MM.1S (cell line): ENCODE measurements at places on chromosomes 2 and 18.

DNA sequence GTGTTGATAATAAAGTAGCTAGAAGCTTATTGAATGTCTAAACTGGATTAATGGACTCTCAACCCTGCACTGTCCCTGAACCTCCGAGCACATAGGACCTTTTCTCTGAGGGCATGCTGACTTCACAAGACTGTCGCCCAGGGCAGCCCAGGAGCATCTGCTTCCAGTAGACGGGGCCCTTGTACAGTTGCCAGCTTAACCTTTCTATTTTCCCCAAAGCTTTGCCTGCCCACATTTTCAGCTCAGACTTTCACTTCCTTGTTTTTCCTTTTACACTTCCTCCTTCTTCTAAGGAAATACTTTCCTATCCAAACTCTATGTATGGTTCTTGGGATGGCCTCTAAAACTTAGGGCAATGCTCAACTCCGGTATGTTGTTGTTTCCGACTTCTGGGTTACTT lies 1.3 kb downstream of the VWA3B start:
- no peaks in the 10 kb centered on the region for H3K36me3 ChIP-seq
- no peak for DNase-seq
- H3K27me3 ChIP-seq: no peaks in the 10 kb centered on the region; the same call in 1 of the 2 replicates
- H3K4me3 ChIP-seq: no peak overlapping the region
- H3K27ac ChIP-seq: no peak overlapping the region
- peaks cover 11% of the 10 kb centered on the region for H3K4me1 ChIP-seq

DNA sequence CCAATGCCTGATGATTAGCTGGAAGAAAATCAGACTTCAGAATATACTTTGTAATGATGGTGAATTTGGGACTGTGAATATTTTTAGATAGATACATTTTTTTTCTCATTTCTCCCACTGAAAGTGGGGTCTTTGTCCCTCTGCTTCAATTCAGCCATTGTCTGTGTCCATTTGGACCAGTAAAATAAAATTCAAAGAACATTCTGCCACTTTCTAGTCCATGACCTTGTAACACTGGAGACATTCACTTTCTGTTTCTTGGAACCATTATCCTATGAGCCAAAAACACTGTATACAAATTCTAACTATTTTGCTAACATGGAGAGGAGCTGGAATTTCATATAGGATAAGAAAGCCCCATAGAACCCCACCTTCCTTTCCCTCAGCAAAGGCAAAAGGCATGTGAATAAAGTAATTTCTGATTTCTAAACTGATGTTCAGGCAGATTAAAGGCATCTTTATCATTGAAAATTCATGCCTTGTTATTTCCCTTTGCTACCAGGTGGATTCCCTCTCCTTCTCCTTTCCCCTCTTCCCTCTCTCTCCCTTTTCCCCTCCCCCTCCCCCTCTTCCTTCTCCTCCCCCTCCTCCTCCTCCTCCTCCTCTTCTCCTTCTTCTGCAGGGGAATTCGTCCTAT lies 2010.4 kb upstream of the LRRTM1 start:
- H3K27me3 ChIP-seq: no peaks in the 10 kb centered on the region
- no peak for DNase-seq
- H3K4me1 ChIP-seq: no peaks in the 10 kb centered on the region
- H3K36me3 ChIP-seq: no peaks in the 10 kb centered on the region
- no peak overlapping the region for H3K4me3 ChIP-seq

DNA sequence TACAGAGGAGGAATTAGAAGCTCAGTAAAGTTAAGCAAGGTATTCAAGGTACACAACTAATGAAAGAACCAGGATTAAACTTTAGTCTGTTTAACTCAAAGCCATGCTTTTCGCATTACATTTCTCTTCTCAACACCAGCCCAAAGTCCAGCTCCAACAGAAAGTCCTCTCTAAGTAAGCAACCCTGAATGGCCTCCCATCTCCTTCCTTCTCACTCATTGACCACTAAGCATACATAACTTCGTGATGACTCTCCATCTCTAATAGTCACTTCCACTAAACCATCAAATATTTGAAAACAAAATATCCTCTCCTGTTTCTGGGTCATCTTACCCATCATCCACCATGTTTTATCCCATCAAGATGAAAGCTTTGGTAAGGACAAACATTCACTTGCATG lies 219.8 kb downstream of the RAD51AP2 start:
- peaks cover 11% of the 10 kb centered on the region for H3K4me1 ChIP-seq
- H3K27me3 ChIP-seq: no peaks in the 10 kb centered on the region
- H3K36me3 ChIP-seq: no peaks in the 10 kb centered on the region
- no peak overlapping the region for H3K4me3 ChIP-seq
- no peak overlapping the region for H3K27ac ChIP-seq
- DNase-seq: no peak

DNA sequence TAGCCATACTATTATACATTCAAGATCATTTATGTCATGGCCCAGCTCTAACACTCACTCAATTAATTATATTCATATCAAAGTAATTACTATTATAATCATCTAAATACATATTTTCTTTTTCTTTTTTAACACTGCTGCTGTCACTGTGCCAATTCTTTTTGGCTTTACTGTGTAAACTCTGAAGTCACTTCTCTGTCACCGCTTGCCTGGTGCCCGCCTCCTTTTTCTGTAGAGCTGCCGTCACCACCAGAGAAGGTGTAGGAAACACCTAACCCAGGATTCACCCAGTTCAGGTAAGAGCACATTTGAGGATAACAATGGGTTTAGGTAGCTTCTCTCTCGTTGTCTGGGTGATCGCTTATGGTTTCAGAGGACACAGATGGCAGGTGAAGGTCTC lies 93.3 kb downstream of the AOX1 start:
- no peaks in the 10 kb centered on the region for H3K36me3 ChIP-seq
- DNase-seq: no peak
- H3K4me1 ChIP-seq: no peaks in the 10 kb centered on the region
- H3K27me3 ChIP-seq: no peaks in the 10 kb centered on the region
- H3K4me3 ChIP-seq: no peak overlapping the region

- no peaks in the 10 kb centered on the region for H3K36me3 ChIP-seq
- no peak for DNase-seq
- H3K27me3 ChIP-seq: no peaks in the 10 kb centered on the region
- no peaks in the 10 kb centered on the region; the same call in 1 of the 2 replicates for H3K4me1 ChIP-seq
Measured at GRCh38 chr2:37866171-37866934, 58.7 kb upstream of the RMDN2 start.

- H3K4me3 ChIP-seq: no peak overlapping the region
- no peak overlapping the region for H3K27ac ChIP-seq
- no peaks in the 10 kb centered on the region for H3K4me1 ChIP-seq
- no peaks in the 10 kb centered on the region for H3K36me3 ChIP-seq
- no peak for DNase-seq
- H3K27me3 ChIP-seq: no peaks in the 10 kb centered on the region
Measured at GRCh38 chr2:206213514-206213845, 53.8 kb downstream of the EEF1B2 start.

DNA sequence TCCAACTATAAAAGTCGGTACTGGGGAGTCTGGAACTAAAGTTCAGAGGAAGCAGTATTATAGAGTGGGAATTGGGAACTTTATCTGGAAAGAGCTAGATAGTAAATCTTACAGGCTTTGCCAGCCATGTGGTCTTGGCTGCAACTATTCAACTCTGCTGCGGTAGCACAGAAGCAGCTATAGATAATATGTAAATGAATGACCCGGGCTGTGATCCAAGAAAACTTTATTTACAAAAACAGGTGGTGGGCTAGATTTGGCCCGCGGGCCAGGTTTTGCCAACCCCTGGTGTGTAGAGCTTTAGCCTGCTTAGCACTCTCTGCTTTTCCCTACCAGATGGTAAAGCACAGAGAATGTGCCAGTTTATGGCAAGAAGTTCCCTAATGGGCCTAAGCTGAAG lies 70.8 kb downstream of the TNP1 start:
- H3K27ac ChIP-seq: no peak overlapping the region
- no peaks in the 10 kb centered on the region for H3K36me3 ChIP-seq
- DNase-seq: no peak
- no peaks in the 10 kb centered on the region for H3K27me3 ChIP-seq
- H3K4me1 ChIP-seq: no peaks in the 10 kb centered on the region

- no peaks in the 10 kb centered on the region for H3K4me1 ChIP-seq
- no peak overlapping the region for H3K27ac ChIP-seq
- no peak for DNase-seq
- H3K4me3 ChIP-seq: no peak overlapping the region
- H3K27me3 ChIP-seq: no peaks in the 10 kb centered on the region
- H3K36me3 ChIP-seq: no peaks in the 10 kb centered on the region
Measured at GRCh38 chr2:236088368-236089057, 79.7 kb downstream of the GBX2 start.

GRCh38 chr2:68320118-68320641 lies 431 bp upstream of the CNRIP1 start:
- 0 out of 2 replicates have a peak, but pooled peaks cover 5% of the 10 kb centered on the region for H3K4me1 ChIP-seq
- no peak overlapping the region for H3K4me3 ChIP-seq
- no peaks in the 10 kb centered on the region for H3K36me3 ChIP-seq
- DNase-seq: no peak
- no peaks in the 10 kb centered on the region for H3K27me3 ChIP-seq

- H3K27me3 ChIP-seq: no peaks in the 10 kb centered on the region
- H3K36me3 ChIP-seq: no peaks in the 10 kb centered on the region
- DNase-seq: no peak
Measured at GRCh38 chr18:58578321-58578720, 50.6 kb downstream of the ALPK2 start.

GRCh38 chr2:224416656-224417360 lies 14.9 kb upstream of the FAM124B start:
- no peak overlapping the region for H3K27ac ChIP-seq
- H3K36me3 ChIP-seq: no peaks in the 10 kb centered on the region
- no peaks in the 10 kb centered on the region for H3K27me3 ChIP-seq
- no peaks in the 10 kb centered on the region for H3K4me1 ChIP-seq

DNA sequence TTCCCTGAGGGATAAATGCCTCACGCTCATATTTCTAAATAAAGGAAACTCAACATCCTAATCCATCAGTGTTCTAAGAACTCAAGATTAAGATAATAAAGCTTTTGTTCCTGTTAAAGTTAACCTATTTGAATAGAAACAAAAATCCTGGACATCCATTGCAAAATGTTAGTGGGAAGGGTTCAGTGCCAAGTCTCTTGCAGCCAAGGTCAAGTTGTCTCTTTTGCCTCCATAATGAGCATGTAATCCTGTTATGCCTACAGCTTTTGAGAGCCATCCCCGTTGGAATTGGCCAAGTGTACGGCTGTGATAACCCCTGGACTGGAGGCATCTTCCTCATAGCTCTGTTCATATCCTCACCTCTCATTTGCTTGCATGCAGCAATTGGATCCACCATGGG lies 51.3 kb upstream of the SLC14A1 start:
- DNase-seq: no peak
- no peak overlapping the region for H3K27ac ChIP-seq
- H3K4me1 ChIP-seq: peaks cover under 1% of the 10 kb centered on the region; the same call in 1 of the 2 replicates

- no peak for DNase-seq
- H3K27ac ChIP-seq: no peak overlapping the region
- H3K4me3 ChIP-seq: no peak overlapping the region
- no peaks in the 10 kb centered on the region for H3K4me1 ChIP-seq
Measured at GRCh38 chr18:11808001-11808855, 43.0 kb upstream of the CHMP1B start.

DNA sequence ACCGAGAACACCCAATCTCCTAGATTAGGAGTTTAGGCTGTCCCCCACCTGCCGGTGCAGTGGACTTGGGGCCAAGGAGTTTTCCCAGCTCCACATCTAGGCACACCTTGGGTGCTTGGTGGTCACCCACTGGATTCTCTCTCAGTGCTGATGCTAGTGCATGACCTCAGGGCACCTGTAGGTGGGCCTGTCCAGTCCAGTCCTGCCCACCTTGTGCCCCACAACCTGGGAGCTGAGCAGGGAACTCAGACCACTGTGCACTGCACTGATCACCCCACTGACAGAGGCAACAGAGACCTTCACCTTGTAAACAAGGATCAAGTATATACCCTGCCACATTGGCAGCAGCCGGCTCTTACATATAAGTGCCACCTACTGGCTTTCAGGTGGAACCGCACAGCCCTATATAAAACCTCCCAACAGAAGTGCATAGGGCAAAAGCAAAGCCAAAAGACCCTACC lies 12.7 kb upstream of the CDH19 start:
- H3K4me3 ChIP-seq: no peak overlapping the region
- peak; percentile 24 for DNase-seq
- no peaks in the 10 kb centered on the region for H3K27me3 ChIP-seq
- no peak overlapping the region for H3K27ac ChIP-seq
- no peaks in the 10 kb centered on the region for H3K4me1 ChIP-seq

DNA sequence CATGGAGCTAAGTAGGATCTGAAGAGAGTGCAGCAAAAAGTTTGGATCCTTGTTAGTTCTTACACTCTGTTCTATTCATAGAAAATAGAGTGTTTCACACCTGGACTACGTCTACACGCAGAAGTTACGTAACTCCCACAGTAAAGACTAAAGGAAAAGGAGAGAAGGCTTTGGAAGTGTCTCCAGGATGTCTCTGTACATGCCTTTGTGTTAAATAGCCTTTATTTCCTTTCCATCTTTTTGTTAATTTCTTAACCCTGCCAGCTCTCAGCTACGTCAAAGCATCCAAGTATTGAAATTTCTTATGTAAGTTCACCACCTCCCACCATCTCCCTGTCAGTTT lies 8.4 kb downstream of the DTNB start:
- no peaks in the 10 kb centered on the region for H3K36me3 ChIP-seq
- no peak overlapping the region for H3K27ac ChIP-seq
- no peak for DNase-seq
- no peaks in the 10 kb centered on the region for H3K27me3 ChIP-seq
- no peaks in the 10 kb centered on the region for H3K4me1 ChIP-seq
- H3K4me3 ChIP-seq: no peak overlapping the region

- no peaks in the 10 kb centered on the region for H3K4me1 ChIP-seq
- no peaks in the 10 kb centered on the region for H3K27me3 ChIP-seq
- no peak overlapping the region for H3K4me3 ChIP-seq
- no peak overlapping the region for H3K27ac ChIP-seq
Measured at GRCh38 chr18:38695559-38696280, 1130.1 kb upstream of the CELF4 start.

DNA sequence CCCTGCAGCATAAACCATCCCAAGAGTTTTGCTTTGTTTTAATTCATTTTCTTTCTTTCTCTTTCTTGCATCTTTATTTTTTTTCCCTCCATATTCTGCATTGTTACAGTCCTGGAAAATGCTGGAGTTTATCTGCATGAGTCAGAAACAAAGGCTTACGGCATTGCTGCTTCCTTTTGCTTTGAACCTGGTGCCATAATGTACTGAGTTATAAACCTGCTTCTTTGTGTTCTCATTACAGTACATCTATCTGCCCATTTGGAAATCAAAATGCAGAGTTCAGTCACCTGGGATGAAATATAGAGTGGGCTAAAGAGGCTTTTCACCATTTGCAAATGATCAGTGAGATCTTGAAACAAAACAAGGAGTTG lies 1009.2 kb upstream of the FANCL start:
- H3K36me3 ChIP-seq: no peaks in the 10 kb centered on the region

DNA sequence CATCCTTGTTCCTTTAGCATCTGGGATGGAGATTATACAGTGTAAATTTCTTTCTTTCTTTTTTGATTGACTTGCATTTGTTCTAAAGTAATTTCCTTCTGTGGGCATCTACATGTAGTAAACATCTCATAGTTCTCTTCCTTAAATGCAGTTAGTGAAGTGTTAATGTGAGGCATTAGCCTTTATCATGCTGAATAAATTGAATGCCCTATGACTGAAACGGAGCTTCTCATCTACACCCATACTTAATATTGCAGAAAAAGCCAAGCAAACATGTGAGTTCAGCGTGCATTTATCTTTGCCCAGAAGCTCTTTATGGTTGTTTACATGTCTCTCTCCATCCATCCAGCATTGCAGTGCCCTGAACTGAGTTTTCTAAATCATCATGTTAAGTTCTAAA lies 58.3 kb downstream of the LYPD1 start:
- no peaks in the 10 kb centered on the region for H3K27me3 ChIP-seq
- no peaks in the 10 kb centered on the region for H3K36me3 ChIP-seq
- no peak overlapping the region for H3K4me3 ChIP-seq
- H3K27ac ChIP-seq: no peak overlapping the region
- no peak for DNase-seq
- H3K4me1 ChIP-seq: no peaks in the 10 kb centered on the region

- no peak for DNase-seq
- H3K4me1 ChIP-seq: peaks cover 19% of the 10 kb centered on the region
- no peak overlapping the region for H3K4me3 ChIP-seq
- no peak overlapping the region for H3K27ac ChIP-seq
Measured at GRCh38 chr2:10413991-10414451, 34.1 kb downstream of the ODC1 start.
